ENCODE measurements at places on chromosomes 12 and 14. TPM values are rescaled to one million over a fixed set of nuclear protein-coding genes. Genes with fewer than 3 reads are reported as not detected.

DNA sequence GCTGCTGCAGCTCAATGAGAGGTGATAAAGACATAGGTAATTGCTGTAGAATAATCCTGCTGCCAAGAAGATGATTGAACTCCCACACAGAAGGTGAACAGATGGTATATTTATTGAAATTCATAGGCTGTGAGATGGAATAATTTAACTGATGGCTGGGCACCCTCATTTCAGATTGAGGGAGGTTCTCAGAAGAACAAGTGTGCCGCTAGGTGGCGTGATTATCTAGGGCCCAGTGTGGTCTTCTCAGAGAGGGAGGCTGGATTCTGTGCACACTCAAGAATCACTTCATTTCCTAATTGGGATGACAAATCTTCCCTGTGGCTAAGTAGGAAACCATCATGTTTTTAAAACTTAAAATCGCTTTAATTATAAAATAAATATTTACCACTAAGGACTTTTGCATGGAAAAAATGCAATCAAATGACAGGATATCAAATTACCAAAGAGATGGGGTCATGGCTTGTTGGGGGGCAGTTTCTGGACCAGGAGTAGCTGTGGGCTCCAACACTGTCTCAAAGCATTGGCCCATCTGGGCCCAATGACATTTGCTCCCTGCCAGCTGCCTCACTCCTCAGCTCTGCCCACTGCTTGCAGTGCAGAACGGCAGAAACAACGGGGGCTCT, 132.3 kb downstream of the SNAPC1 start:
- DNase-seq, result peak; percentile 68

- DNase-seq, result peak; percentile 89
These were observed 2.8 kb upstream of the HOXC8 start for GRCh38 chr12:54005853-54006558.

GRCh38 chr14:79781882-79782281, 429.4 kb downstream of the DIO2 start:
- DNase-seq, result no peak

DNA sequence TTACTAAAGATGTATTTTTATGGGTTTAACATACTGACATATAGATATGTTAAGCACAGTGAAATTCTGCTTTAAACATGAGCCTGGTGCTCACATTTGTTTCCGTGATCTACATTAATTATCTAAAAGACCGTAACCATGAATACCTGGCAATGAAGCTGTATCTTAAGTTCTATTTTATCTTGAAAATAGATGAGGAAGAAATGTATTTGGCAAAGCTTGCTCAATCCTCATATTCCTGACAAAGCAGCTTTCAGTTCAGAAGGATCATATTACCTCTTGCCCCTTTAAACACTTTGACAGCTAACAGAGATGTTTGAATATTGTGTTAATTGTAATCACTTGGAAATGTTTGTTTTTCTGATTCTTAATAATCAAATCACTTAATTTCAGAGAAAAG, 9.8 kb downstream of the EPYC start:
- DNase-seq, result no peak

DNA sequence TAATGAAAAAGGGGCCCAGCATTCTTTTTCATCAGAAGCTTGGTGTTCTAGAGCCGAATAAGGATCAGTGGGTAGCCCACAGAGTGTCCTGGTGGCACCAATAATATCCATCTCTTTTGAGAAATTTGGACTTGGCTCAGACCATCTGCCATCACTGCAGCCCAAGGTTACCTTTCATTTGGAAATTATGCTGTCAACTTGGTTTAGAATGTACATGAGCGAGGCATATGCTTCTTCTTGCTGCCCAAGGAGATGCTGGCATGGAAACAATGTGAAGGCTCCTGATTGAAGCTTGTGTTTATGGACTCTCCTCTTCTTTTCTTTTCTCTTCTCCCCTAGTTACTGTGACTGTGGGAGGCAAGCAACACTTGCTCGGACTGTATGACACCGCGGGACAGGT, 50.0 kb downstream of the GPHB5 start:
- no peak for DNase-seq

- no peak for DNase-seq
These were observed 411 bp downstream of the TTLL5 start for GRCh38 chr14:75661499-75661814.

GRCh38 chr12:12016284-12017100, 54.2 kb upstream of the BCL2L14 start:
- peak; percentile 68 for DNase-seq

GRCh38 chr12:42296503-42297109, 29.3 kb downstream of the ZCRB1 start:
- no peak for DNase-seq

- DNase-seq, result no peak
These were observed 236.1 kb upstream of the DIO2 start for GRCh38 chr14:80447392-80447791.

Gene CCDC175
- total RNA-seq, result not detected

Gene SERPINA10
- not detected for total RNA-seq

Gene NID2
- not detected for total RNA-seq

Gene POTEM
- not detected for total RNA-seq

Gene C1QL4
- total RNA-seq, result not detected

Gene GPR135
- total RNA-seq, result 0.51 TPM
